ENCODE measurements at places on chromosomes 5 and 9. TPM values are rescaled to one million over a fixed set of nuclear protein-coding genes. Genes with fewer than 3 reads are reported as not detected.

NTRK2 gene
- total RNA-seq: not detected

MEIKIN gene
- not detected for total RNA-seq

RORB gene
- not detected for total RNA-seq

OR1Q1 gene
- total RNA-seq: not detected

DPYSL3 gene
- 127 TPM for total RNA-seq

SPDL1 gene
- 60.5 TPM for total RNA-seq

All from thoracic aorta endothelial cell (primary cell).